RWPE1 (cell line): ENCODE measurements at places on chromosomes 16 and 17.

DNA sequence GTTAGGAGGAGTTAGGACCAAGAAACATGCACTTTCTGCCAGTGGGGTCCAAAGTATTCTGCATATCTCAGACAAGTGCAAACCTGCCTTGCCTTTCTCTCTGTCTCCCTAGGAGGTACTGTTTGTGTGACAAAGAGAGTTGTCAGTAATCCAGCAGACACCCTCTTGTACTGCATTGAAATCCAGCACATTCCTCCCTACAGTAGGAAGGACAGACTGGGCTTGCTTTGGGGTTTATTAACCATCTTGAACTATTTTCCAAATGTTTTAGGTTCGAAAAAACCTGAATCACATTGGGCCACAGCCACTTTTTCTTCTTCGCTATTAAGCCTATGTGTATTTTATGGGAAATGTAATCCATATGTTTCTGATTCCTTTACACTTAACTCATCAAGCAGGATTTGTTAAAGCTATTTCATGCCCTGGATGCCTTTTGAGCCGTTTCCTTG lies 204.2 kb upstream of the KCNJ16 start:
- DNase-seq, result peak; percentile 40

DNA sequence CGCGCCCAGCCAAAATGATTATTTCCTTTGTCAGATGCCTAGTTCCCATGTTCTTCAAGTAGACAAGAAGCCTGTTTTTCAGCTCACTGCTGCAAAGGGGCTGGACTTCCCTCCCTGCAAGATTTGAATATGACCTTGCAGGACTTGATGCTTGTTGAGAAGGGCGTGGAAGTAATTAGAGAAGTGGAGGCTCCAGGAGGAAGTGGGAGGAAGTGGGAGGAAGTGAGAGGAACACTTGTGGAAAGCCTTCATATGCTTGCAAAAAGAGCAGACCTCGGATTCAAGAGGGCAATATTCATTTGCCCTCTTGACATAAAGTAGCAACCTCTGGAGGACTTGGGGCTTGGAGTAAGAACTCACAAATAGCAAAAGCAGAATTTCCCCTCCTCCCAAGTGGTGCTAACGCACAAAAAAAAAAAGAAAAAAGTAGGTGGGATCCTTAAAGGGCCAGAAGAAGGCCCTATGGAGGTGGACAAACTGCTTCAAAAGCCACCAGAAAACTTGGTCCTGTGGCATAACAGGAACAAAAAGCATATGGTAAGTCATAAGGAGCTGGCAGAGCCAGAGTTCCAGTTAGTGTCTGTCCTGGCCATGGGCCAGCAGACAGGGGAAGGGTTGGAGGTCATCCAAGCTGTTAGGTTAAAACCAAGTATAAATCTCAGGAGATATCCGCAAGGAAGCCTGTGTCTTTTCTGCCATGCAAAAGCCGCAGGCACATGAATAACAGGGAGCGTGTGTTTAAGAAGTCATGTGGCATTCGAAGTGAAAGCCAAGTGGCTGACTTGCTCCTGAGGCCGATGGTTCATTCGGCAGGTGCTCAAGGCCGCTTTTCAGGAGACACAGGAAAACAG lies 20.6 kb upstream of the PRKAR1A start:
- no peak for DNase-seq

- no peak for DNase-seq
Measured at GRCh38 chr16:68907781-68908181, 64.5 kb downstream of the TANGO6 start.

DNA sequence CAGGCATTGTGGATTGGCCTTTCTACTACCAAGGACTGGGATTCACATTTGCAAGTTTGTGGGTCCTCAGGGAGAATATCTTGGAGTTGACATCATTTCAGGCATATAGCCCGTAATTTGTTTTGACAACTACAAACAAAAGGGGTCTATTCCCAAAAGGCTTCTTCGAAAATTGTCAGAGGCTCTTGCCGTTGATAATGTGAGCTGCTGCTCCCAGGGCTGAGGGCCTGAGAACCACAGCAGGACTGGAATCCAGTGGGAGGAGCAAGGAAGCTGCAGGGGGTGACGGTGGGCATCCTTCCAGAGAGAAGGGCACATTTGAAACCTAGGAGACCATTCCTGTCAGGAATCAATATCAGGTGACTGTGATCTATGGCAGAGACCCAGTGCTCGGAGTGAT lies 761.6 kb upstream of the RBFOX1 start:
- no peak for DNase-seq

GRCh38 chr17:71985111-71986039 lies 135.4 kb upstream of the SOX9 start:
- peak; percentile 23 for DNase-seq

GRCh38 chr16:7316281-7316888 lies 16.3 kb upstream of the RBFOX1 start:
- DNase-seq, result no peak

GRCh38 chr16:67942200-67942509 lies 1.8 kb downstream of the LCAT start:
- DNase-seq, result no peak

DNA sequence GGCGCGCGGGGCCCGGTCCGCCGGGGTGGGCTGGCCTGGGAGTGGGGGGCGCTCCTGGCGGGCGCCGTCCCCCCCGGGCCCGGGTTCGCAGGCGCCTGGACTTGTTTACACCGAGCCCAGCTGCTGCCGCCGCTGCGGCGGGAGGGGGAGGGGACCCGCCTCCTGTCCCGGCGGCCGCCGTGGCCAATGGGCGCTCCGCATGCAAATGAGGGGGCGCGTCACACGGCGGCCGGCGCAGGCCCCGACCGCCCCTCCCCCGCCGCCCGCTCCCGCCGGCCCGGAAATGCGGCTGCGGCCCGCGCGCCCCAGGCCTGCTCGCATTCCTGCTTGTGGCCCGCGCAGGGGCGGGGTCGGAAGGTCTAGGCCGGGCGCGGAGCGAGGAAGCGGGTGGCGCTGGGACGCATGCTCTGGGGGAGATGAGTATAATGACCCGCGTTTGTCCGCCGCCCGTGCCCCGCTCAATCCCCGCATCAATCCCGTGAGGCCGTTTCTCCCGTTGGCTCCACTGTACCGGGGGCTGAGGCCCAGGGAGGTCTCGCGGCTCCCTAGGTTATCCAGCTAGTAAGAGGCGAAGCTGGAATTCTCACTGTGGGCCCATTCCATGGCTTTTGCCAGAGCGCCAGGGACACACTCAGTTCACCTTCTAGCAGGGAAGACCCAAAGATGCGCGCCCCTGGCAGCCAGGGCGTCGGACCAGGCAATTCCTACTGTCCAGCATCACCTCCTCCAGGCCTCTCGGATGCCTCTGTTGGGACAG lies at the start of gene YPEL3:
YPEL3 (minus strand) TSS at position 109 of the 757 bp plus-strand sequence. CDS start 731 bp downstream, outside the sequence.
- peak; percentile 92 for DNase-seq

DNA sequence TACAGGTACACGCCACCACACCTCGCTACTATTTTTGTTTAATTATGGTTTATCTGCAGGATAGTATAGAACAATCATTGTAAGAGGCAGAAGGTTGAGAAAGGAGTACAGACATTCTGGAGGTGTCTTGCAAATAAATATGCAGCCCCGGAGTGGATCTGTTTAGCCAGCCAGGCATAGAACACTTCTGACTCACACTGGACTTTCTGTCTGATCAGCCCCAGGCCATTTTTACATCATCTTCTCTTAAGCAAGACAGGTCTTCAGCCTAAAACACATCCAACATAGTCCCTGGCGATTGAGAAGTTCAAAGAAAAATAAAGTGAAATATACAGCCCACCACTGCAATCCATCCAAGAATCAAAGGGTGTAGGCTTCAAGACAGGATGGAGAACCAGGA lies 81.4 kb downstream of the XYLT1 start:
- no peak for DNase-seq

DNA sequence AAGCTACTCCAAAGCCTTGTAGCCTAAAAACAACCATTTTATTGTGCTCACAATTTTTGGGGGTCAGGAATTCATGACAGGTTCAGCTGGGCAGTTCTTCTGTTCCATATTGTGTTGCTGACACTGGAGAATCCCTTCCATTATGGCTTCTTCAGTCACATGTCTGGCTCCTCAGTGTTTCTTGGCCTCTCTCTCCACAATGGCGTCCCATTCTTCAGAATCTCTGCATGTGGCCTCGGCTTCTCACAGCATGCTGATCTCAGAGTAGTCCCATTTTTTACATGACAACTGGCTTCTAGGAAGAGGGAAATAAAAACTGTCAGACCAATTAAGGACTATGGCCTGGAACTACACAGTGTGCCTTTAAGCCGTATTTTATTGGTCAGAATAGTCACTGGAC lies 49.7 kb downstream of the NF1 start:
- DNase-seq, result no peak

- DNase-seq, result no peak
Measured at GRCh38 chr16:64089697-64090096, 1032.2 kb downstream of the CDH11 start.

GRCh38 chr16:84730406-84731106 lies 30.8 kb downstream of the USP10 start:
- DNase-seq, result peak; percentile 80

DNA sequence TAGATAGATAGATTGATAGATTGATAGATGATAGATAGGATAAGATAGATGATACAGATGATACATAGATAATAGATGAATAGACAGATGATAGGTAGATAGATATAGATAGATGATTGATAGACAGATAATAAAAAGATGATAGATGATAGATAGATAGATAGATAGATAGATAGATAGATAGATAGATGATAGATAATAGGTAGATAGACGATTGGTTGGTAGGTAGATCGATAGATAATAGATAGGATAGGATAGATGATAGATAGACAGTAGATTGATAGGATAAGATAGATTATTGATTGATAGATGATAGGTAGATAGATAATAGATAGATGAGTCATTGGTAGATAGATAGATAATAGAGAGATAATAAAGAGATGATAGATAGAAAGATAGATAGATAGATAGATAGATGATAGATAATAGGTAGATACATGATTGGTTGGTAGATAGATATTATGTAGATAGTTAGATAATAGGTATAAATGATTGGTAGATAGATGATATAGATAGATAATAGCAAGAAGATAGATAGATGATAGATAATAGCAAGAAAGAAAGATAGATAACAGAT lies 109.4 kb upstream of the C16orf82 start:
- DNase-seq, result no peak

DNA sequence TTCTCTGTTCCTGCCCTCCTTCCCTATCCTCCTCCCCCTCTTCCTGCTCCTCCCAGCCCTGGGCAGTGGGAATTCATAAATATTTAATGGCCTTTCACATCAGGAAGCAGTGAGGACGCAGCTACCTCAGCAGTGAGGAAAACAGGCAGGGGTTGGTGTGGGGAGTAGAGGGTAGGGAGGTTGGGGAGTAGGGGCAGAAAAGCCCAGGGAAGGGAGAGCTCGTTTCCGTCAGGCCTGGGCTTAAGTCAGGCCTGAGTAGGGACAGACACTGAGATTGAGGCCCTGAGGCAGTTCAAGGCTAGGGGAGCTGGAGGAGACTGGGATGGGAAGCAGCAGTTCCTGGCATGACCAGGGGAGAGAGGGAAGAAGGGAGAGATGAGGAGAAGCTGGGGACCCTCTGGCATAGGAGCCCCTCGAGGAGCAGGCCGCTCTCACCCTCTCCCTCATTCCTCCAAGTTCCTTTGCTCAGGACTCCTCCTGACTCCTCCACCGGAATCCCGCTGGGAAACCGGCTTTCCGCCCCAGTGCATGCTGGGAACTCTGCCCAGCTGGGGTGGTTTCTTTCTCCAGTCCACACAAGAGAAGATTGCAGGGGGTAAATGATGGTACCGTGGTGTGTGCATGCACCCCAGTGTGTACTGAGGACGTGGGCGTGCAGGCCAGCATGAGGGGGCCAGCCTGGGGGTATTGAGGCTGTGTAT lies 6.2 kb downstream of the SAMD14 start:
- no peak for DNase-seq

DNA sequence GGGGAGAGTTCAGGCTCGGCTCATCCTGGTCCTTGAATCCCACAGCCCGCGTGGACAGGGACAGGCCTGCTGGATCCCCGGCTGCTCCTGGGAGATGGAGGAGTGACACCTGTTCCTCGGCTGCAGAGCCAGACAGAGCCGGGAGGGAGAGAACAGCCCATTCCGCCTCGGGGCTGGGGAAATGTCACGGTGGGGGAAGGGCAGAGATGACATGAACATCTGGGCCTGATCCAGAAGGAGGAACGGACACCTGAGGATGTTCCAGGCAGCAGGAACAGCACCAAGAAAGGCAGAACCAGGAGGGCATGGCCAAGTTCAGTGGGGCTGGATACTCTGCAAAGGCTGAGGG lies 2.1 kb downstream of the ZNF764 start:
- no peak for DNase-seq

DNA sequence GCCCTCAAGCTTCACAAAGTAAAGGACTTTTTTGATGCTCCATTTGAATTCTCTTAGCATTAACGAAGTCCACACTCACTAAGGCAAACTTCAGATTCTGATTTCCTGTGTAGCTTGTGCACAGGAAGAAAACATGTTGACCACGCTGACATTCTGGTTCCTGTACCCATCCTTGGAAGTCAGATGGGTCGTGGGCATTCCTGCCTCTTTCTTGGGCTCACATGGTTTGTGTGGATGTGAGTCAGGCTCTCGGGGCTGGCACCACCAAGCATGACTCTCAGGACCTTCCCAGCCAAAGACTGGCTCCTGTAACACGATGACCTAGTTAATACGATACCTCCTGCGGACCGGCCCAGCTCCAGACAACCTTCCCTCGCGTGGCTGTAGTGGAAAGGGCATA lies 32.8 kb downstream of the ARSG start:
- no peak for DNase-seq

DNA sequence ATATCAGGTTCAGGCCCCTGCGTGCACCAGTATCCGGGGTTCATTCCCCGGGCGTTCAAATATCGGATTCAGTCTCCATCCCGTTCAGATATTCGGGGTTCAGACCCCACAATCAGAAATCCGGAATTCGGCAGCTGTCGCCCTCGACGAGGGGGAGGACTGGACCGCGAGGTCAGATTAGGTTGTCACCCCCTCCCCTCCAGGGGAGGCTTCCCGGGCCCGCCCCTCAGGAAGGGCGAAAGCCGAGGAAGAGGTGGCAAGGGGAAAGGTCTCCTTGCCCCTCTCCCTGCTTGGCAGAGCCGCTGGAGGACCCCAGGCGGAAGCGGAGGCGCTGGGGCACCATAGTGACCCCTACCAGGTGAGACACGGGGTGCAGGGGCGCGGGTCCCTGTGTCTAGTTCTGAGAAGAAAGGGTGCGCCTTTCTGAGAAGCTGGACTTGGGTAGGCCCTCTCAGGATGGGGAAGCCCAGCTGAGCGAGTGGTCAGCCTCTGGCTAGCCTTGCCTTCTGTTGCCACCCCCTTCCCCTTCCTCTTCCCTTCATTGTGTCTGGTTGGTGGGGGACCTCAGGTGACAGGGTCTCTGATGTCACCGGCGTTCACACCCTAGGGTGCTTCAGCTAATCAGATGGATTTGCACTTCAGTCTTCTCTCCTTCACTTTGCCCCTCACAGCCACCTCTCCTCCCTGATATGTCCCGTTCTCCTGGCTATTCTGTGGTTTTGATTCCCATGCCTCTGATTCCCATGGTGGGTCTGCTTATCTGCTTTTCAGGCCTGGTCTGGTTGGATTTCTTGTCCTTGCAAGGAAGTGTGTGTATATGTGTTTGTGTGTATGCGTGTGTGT lies 844 bp downstream of the TAOK2 start:
- peak; percentile 20 for DNase-seq
